Endothelial cell of coronary artery (primary cell): ENCODE measurements at places on chromosomes 11 and 22. TPM values are rescaled to one million over a fixed set of nuclear protein-coding genes. Genes with fewer than 3 reads are reported as not detected.

Gene OR2D2
- total RNA-seq: 0.47 and 0.54 TPM in 2 replicates

Gene EPS8L2
- total RNA-seq: 2.7 and 3.9 TPM in 2 replicates

Gene KDM4E
- total RNA-seq: not detected in 2 replicates

Gene CASP1
- total RNA-seq: 10.0 and 43.6 TPM in 2 replicates

Gene TEF
- 2.0 and 4.1 TPM in 2 replicates for total RNA-seq

Gene TPBGL
- total RNA-seq: under 0.01 TPM in 1 of 2 replicates, not detected in the other

Gene CENATAC
- total RNA-seq: 9.8 and 20.2 TPM in 2 replicates

Gene COMMD9
- total RNA-seq: 18.0 and 23.9 TPM in 2 replicates

Gene MRE11
- total RNA-seq: 11.4 and 12.2 TPM in 2 replicates

Gene ACR
- total RNA-seq: 0.19 and 0.27 TPM in 2 replicates

Gene XKR3
- not detected in 2 replicates for total RNA-seq

Gene PNPLA3
- 0.27 and 0.85 TPM in 2 replicates for total RNA-seq

Gene LRP5
- 35.3 and 46.7 TPM in 2 replicates for total RNA-seq

Gene OR5W2
- not detected in 2 replicates for total RNA-seq

Gene NAP1L4
- 161 and 179 TPM in 2 replicates for total RNA-seq

Gene SORL1
- total RNA-seq: 0.09 and 0.45 TPM in 2 replicates

Gene MADD
- 13.0 and 19.7 TPM in 2 replicates for total RNA-seq

Gene FOXRED2
- 2.9 and 3.7 TPM in 2 replicates for total RNA-seq

Gene KCNA4
- not detected in 2 replicates for total RNA-seq

Gene PANX2
- total RNA-seq: 0.75 and 0.99 TPM in 2 replicates

Gene HEPN1
- total RNA-seq: 0.09 TPM in 1 of 2 replicates, not detected in the other

Gene C11orf86
- total RNA-seq: not detected in 2 replicates

Gene F2
- 0.09 TPM in 1 of 2 replicates, not detected in the other for total RNA-seq

Gene GAB4
- under 0.01 TPM in 1 of 2 replicates, not detected in the other for total RNA-seq

Gene SLC37A2
- total RNA-seq: 0.28 and 0.36 TPM in 2 replicates

Gene FJX1
- total RNA-seq: 20.5 and 26.0 TPM in 2 replicates

Gene HARBI1
- total RNA-seq: 4.2 and 4.5 TPM in 2 replicates

Gene SYNGR1
- 0.72 and 2.4 TPM in 2 replicates for total RNA-seq

Gene SCGB1A1
- not detected in 2 replicates for total RNA-seq

Gene LSP1
- 1.5 and 1.9 TPM in 2 replicates for total RNA-seq

Gene RIC3
- total RNA-seq: not detected in 2 replicates

Gene OR5A1
- total RNA-seq: not detected in 2 replicates

Gene LINC01488
- total RNA-seq: not detected in 2 replicates

Gene ZDHHC24
- total RNA-seq: 13.4 and 15.0 TPM in 2 replicates

Gene DTX4
- total RNA-seq: 0.18 and 1.2 TPM in 2 replicates

Gene GLYAT
- total RNA-seq: not detected in 2 replicates

Gene C11orf42
- not detected in 2 replicates for total RNA-seq

Gene KRTAP5-1
- not detected in 2 replicates for total RNA-seq

Gene OR9I1
- total RNA-seq: not detected in 2 replicates

Gene JAM3
- total RNA-seq: 87.6 and 108 TPM in 2 replicates

Gene INCENP
- 15.6 and 24.9 TPM in 2 replicates for total RNA-seq

Gene AQP11
- total RNA-seq: 0.27 and 0.47 TPM in 2 replicates

Gene TYR
- not detected in 2 replicates for total RNA-seq

Gene SCN3B
- 0.18 and 0.19 TPM in 2 replicates for total RNA-seq

Gene LRRC10B
- not detected in 2 replicates for total RNA-seq

Gene CSNK1E
- total RNA-seq: 123 and 165 TPM in 2 replicates

Gene MRGPRX4
- not detected in 2 replicates for total RNA-seq

Gene KDM4D
- 0.28 and 0.72 TPM in 2 replicates for total RNA-seq

Gene GLB1L2
- total RNA-seq: 0.19 and 0.36 TPM in 2 replicates

Gene OR51F1
- total RNA-seq: not detected in 2 replicates

Gene MIF
- 349 and 403 TPM in 2 replicates for total RNA-seq

Gene SEPTIN3
- total RNA-seq: 0.09 TPM in 1 of 2 replicates, not detected in the other

Gene CPSF7
- total RNA-seq: 10.1 and 13.2 TPM in 2 replicates

Gene MFRP
- under 0.01 TPM in 1 of 2 replicates, not detected in the other for total RNA-seq

Gene ME3
- 42.2 and 52.7 TPM in 2 replicates for total RNA-seq

Gene PTPRCAP
- total RNA-seq: 0.18 and 0.85 TPM in 2 replicates

Gene MN1
- total RNA-seq: 0.45 and 2.3 TPM in 2 replicates
